ENCODE measurements at places on chromosomes 6 and 20.
A peak's percentile ranks its signal among the peaks of the same experiment; 100 is the strongest.

DNA sequence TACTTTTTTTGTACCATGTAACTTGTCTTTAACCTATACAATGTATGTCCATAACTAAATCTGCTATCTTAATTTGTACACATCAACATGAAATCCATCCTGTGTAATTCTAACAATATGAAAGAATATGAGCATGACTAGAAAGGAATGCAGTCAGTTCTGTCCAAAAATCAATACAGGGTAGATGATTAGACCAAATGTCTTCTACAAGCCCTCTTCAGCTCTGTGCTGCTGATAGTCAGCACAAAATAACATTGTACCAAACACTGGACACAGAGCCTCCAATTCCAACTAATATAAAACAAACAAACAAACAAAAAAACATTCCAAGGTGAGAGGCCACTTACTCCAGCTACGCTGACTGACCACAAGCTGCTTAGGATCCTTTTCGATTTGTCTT lies 301.4 kb upstream of the IRAK1BP1 start:
- no peak for DNase-seq

DNA sequence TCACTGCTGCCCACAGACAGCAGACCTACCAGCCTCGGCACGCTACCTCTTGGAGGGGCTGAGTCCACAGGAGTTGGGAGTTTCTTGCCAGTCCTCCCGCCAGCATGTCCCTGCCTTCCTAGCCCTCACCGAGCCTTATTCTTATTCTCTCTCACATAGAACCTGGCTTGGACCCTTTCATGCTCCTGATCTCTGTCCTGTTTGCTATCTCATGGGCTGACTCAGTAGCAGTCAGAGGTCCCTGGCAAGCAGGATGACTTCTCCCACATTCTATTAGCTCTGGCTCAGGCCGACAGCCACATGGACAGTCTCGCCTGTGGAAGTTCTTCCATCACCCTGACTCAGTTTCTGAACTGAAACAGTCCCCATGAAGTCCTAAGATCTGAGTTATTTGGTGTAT lies 313.2 kb upstream of the RNF24 start:
- no peak for DNase-seq

DNA sequence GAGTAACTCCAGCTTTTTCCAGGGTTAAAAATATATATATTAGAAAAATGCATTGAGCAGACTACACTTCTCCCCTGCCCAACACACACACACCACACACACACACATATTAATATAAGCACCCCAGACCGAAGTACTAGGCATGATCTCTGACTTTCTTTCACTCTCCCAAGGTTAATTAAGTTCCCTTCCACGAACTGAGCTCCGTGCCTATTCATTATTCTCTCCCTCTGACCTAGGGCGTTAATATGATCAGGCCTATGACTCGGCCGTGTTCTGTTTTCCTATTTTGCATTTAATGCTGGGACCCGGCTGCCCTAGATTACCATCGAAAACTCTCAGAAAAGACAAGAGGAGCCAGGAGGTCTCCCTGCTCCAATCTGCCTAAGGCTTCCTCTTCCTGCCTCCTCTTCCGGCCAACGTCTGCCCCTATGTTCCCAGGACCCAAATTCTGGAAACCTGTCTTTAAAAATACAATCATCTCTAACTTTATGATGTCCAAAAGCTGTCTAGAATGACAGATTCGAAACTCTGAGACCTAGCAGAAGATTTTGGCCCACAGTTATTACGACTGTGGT lies 6.1 kb upstream of the POU3F2 start:
- DNase-seq = no peak

DNA sequence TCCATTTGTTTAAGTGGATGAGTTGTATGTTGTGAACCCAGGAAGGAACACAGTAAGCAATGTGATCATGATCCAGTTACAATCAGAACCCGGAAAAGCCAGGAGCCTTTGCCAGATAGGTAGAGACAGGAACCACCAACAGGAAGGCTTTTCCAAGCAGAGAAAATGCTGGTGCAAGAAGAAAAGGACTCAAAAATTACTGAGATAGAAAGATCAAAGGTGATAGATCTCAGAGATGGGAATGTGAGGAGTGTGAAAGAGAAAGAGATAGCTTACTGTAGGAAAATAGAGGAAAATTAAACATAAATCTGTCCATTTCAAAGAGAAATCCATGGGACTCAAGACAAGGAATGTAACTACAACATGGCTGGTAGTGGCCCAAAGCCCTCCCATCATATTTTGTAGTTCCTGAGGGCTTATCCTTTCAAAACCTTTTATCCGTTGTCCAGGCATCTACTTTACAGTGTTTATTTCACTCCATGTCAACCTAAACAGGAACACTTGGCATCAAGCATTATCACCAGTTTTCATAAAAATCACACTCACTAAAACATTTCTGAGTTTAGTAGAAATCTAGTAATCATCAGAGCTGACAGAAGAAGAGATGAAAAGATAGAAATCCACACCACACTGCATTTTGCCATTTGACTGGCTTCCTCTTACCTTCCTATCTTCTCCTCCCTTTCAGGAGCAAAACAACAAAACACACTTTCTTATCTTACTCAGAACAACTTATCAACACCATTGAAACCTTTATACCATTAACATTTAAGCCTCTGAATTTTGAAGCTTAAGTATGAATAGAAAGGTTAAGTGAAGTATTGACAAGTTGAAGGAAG lies 44.5 kb upstream of the STXBP5 start:
- DNase-seq = no peak

- no peak for DNase-seq
Observed at GRCh38 chr6:37785002-37785662, 34.4 kb upstream of the ZFAND3 start.

GRCh38 chr6:7236306-7237209 lies 76.4 kb downstream of the SSR1 start:
- no peak for DNase-seq

GRCh38 chr20:4944518-4945313 lies 56.6 kb downstream of the SLC23A2 start:
- DNase-seq = no peak

DNA sequence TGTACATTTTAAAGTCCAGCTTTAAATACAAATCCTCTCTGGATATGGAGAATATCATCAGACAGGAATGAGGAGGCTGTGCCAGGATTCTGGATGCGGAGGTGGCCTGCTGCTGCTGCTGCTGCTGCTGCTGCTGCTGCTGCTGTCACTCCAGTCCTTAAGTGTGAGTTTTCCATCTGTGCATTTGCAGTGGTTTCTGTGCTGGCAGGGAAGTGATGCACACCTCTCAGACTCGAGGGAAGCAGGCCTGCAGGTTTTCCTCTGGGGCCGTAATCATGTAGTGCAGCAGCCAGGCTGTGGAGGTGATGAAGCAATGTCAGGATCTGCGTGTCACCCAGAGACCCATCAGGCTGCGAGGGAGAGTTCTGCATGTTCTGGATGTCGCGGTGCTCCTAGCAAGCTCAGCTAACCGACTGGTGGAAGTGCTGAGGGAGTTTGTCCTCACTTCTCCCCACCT lies 32.0 kb downstream of the CFAP61 start:
- no peak for DNase-seq

GRCh38 chr6:159119791-159120190 lies 49.4 kb upstream of the FNDC1 start:
- DNase-seq = no peak

GRCh38 chr6:50925981-50926380 lies 107.3 kb downstream of the TFAP2B start:
- DNase-seq = no peak

GRCh38 chr6:124123617-124124209 lies 320.0 kb downstream of the NKAIN2 start:
- DNase-seq = no peak

GRCh38 chr6:80550748-80551147 lies 444.3 kb downstream of the BCKDHB start:
- no peak for DNase-seq

- no peak for DNase-seq
Observed at GRCh38 chr20:46277602-46278001, 30.7 kb downstream of the CDH22 start.

DNA sequence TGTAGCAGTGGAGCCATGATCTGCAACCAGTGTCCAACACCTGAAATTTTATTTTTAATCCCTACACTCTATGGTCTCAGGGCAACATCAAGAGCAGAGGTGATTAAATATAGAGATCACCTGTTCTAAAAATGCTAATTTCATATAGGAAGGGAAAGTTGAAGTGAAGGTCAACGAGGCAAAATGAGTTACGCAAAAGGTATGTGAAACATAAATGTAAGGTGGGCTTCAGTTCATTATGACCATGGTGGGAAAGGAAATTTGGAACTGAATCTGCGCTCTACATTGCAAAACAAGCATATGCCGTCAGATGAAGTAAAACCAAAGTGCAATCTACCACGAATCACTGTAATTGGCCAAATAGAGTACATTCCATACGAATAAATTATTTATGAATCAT lies 35.2 kb upstream of the STMND1 start:
- no peak for DNase-seq

DNA sequence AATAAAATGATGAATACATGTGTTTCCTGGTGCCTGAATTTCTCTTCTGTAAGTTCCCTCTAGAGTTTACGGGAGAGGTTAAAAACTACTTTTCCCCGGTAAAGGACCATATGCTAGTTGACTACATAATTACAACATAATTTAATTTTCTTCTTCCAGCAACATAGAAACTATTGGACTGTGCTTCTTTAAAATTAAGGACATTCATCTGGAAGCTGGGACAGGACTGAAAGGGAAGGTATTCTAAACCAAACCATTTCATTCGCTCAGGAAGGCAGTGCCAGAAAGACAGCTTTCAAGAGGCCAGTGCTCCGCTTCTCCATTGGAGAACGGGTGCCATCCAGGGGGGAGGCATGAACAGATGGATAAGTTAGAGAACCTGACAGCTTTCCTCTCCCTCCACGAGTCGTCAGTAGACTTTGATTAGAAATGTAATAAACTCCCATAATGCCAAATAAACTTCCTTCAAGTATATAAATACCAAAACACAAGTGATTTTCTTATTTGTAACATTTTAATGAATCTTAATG lies 458.0 kb upstream of the SOX4 start:
- no peak for DNase-seq

- no peak for DNase-seq
Observed at GRCh38 chr6:33768644-33769120, 20.2 kb downstream of the LEMD2 start.

DNA sequence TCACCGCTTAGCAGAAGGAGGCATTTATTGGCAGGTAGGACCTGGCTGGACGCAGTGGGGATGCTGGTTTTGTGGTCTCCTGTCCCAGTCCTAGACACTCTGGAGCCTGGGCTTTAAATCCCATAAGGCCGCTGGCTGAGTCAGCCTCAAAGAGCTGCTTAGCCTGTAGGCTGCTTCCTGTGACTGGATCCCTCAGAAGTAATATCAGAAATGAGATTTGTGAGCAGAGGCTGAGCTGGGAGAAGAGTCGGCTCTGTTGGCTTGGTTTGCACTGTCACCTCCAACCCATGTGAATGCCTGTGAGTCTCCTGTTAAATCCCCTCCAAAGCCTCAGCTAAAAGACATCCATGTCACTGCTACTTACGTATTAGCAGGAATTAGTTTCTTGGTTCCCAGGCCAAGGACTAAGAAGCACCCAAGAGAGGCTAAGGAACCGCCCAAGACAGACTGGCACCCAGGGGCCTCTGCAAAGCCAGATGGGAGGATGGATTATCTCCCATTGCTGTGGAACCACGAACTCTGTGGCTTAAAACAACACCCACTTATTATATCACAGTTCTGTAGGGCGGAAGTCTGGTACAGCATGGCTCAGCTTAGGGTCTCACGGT lies 289.4 kb downstream of the CDC5L start:
- DNase-seq = no peak

GRCh38 chr20:33561692-33562601 lies 72.1 kb downstream of the CBFA2T2 start:
- DNase-seq = peak; percentile 95

- no peak for DNase-seq
Observed at GRCh38 chr20:17786221-17786718, 86.5 kb downstream of the BANF2 start.

- DNase-seq = no peak
Observed at GRCh38 chr6:169157197-169158148, 96.2 kb downstream of the THBS2 start.

DNA sequence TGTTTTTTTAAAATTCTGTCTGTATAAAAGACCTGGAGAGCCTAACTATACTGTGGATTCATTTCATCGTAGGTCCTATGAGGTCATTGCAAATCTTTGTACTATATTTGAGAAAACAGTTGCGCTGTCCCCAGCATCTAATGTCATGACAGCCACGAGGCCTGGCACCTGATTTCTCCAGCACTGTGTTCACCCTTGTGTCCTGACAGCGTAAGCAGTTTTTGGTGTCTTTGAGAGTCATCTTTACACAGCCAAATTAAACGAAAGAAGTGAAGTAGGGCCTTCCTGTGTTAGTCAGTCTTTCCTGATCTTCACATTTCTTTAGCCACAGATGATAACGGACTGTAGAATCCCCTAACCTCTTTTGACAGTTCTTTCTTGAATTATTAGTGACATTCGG lies 70.6 kb upstream of the PHACTR2 start:
- no peak for DNase-seq

GRCh38 chr6:117653949-117654348 lies 21.3 kb upstream of the NUS1 start:
- DNase-seq = no peak
